ENCODE measurements at places on chromosomes 16 and 17.

DNA sequence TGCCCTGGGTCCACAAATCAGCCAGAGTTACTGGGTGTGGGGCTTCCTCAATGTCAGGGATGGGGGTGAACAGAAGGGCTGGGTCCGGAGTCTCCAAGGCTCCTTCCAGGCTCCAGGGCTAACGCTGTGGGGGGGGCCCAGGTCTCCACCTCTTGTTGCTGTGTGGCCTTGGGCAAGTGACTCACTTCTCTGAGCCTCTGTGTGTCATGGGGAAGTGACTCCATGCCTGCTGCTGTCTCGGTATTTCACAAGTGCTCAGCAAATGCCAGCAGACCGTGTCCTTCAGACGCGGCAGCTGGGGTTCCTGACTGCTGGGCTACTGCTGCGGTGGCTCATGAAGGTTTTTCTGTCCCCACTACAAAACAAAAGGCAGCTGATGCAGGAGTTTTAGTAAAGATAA, 26.6 kb downstream of the JPH3 start:
- DNase-seq, result no peak

DNA sequence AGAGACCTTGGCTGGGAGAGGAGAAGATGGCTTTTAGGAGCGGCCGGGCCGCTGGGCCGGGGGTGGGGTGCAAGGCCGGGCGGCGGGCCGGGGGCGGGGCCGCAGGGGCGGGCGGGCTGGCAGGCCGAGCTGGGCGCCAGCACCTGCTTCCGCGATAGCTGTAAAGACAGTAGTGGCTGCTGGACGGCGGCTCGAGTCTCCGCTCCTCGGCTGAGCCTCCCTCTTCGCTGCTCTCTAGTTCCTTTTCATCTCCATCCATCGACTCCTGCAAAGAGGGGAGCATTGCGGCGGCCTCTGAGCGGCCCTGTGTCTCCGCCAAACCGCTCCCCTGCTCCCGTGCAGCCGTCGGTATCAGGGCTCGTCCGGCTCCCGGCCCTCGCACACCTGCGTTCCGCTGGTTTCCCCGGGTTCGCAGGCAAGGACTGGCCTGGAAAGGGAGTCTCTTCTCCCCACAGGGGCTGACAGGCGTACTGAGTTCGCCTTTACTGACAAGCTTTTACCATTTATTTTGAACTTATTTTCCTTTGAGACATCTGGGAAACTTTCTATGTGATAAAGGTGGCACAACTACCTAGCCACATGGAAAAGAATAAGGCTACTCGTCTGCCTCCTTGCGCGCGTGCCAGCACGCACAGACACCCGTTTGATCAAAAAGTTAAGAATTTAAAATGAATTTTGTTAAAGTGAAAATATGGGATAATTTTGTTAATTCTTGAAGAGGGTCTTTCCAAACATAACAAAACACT, at the start of gene C17orf75:
C17orf75 (minus strand) TSS at position 317 of the 746 bp plus-strand sequence; CDS start at position 283, 34 bp downstream.
- DNase-seq, result peak; percentile 62

DNA sequence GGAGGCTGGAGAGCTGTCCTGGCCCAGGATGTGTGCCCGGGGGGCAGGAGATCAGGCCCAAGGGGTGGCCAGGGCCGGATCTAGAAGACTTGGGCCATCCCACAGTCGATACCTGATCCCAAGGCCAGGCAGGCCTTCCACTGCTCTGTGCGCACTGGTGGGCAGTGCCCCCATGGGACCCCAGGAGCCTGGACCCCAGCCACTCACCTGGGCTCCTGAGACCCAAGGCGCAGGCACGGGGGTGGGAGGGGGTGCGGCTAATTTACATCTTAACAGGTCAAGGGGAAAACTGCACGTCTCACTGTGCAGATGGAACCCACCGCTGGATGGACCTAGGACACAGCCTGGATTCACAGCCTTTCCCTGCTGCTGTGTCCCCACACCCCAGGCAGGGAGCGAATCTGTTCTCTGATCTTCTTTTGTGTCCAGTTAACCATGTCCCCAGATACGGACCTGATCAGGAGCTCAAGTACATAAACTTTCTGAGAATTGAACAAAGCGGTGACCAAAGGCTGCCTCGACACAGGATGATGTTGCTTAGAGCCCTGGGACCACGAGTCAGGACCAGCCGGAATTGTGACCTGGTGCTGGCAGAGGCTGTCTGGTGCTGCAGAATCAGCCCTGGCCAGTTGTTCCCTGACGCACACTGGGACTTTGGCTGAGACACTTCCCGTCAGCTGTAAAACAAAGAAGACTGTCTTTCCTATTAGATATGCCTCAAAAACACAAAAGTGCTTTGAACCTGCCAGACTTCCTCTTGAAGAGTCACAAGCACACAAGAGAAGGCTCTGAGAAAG, 60.6 kb downstream of the TNFRSF13B start:
- no peak for DNase-seq

DNA sequence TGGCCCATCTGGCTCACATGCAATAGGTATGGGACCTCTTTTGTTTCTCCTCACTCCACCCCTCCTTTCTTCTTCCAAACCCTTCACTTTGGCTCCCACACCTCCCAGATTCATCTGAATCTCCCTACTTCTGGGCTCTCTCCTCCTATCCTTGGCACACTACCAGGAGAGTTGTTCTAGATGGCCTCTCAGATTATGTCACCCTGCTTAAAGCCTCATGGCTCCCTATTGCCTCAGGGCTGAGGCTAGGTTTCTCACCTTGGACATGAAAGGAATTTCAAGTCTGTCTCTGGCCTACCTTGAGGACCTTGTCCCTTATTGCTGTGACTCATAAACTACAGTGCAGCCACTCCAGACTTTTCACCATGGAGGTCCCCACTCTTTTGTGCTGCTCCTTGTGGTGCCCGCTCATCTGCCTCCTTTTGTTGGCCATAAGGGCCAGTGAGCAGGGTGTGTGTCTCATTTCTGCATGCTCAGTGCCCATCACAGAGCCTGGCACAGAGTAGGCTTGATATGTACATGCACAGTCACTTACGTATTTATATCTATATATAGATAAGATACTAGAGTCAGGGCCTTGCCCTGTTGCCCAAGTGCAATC, 1.0 kb upstream of the MFAP4 start:
- DNase-seq, result no peak

DNA sequence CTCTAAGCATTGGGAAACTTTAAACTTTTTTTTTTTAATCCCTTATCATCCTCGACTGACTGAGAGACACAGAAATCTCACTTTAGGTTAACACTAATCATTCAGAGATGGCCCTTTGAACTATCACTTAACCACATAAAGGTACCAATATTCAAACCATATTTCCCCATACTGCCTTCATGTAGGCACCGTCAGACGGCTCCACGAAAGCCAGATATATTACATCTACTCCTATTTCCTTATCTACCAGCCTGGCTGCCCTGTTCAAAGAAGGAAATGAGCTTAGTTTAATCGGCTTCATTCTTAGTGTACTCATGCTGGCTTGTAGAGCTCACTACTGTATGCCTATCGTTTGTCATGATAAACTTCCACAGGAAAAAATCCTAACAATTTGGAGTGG, 270.9 kb downstream of the CEP112 start:
- no peak for DNase-seq

DNA sequence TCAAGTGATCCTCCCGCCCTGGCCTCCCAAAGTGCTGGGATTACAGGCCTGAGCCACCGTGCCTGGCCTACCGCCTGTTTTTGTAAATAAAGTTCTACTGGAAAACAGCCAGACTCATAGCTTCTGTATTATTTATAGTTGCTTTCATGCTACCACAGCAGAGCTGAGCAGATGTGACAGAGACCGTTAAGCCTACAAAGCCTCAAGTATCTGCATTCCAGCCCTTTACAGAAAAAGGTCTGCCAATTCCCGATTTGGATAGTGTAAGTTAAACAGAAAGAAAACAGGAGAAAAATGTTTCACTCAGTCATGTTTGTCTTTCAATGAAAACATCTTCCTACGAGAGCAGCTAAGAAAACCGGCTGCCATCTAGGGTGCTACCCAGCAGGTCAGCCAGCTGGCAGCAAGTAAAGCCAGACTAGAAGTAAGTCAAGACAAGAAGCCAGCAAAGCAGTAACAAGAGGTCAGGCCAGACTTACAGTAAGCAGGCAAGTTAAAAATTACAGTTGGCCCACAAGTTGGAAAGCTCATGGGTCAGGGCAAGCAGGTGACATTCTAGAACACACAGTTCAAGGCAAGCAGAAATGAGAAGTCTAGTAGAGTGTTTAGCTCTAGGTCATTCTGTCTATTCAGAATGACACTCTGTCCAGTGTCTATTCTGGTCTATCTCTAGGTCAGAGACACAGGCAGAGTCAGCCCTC, 17.7 kb downstream of the NCBP3 start:
- DNase-seq, result no peak

GRCh38 chr16:1818873-1819525, 7.6 kb downstream of the HAGH start:
- no peak for DNase-seq

DNA sequence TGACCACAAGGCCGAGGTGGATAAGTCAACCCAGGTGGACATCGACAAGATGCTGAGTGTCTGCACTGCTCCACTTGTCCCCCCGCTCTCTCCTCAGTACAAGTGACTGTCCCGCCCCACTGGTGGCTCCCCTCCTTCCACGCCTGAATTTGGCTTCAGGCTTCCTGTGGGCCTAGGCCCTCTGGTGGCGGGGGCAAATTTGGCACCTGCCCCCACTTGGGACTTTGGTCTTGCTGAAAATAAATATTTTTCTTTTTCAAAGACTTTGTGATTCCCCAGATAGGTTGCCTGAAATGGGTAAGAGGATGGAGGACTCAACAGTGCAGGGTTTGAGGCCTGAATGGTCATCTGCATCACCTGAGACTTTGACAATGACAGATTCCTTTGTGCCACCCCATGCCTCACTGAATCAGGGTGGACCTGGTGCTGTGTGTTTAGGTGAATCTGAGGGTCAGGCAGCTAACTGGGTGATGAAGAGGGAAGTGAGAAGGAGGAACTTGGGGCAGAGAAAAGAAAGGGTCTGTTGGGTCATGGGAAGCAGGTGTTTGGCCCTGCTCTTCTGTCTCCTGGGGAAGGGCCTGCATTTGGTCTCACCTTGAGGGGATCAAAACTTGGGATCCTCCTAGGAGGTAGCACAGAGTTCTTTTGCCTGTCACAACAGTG, 2.0 kb downstream of the C16orf86 start:
- no peak for DNase-seq

DNA sequence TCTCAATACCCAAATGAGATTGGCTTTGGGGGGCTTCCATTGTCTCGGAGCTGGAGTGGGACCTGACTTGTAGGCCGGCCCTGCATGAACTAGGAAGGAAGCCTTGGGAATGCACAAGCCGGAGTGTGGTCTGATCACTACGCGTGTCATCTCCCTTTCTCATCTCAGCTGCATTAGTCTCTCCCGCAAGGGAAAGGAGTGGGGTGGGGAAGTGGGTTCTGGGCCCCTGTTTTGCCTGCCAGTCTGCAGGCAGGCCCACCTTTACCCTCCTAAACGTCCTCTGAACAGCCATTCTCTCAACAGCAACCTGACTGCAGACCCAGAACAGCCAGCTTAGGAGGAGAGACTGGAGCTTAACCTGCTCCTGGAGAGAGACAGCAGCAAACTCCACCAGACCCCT, 11.4 kb upstream of the DNAI2 start:
- no peak for DNase-seq

- no peak for DNase-seq
Measured at GRCh38 chr17:5133311-5133710, 17.5 kb downstream of the USP6 start.

GRCh38 chr17:13409455-13409854, 192.3 kb downstream of the HS3ST3A1 start:
- DNase-seq, result no peak

- DNase-seq, result no peak
Measured at GRCh38 chr17:1398931-1399678, 917 bp downstream of the YWHAE start.

DNA sequence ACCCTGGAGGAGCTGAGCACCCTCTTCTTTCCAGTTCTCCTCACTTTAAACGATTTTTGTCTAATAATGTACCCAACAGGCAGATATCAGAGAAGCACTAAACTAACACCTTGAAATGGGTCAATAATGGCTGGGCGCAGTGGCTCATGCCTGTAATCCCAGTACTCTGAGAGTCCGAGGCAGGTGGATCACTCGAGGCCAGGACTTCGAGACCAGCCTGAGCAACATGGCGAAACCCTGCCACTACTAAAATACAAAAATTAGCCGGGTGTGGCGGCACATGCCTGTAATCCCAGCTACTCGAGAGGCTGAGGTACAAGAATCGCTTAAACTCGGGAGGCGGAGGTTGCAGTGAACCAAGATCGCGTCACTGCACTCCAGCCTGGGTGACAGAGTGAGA, 57.4 kb downstream of the ZFHX3 start:
- no peak for DNase-seq

DNA sequence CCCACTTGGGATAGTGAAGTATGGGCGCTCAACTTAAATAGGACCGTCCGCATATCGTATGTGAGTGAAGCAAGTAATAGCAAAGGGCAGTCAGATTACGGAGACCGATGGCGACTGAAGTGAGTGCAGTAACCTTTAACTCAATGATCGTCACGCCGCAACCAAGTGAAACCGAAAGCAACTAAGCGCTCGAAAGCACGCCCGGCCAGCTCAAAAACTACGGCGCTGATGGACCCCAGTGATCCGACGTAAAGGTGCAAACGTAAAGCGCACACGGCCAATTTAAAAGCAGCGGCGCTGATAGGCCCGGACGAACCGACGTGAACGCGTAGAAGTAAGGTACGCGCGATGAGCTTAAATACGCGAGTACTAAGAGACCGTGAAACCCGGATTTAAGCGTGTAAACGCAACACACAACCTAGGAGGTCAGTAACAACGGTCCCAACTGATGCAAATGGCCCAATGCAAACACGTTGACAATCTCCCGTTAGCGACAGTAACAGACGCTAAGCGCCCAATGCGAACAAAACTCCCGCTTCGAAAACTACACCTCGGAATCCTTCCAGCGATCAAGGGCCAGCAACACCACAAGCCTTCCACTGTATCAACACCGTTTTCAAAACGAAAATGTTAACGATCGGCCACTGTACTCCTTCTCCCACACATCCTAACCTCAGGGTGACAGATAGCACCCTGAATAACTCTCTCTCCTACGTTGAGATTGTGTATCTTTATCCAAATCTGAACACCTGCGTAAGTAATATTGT, 37.9 kb upstream of the ARL4D start:
- DNase-seq, result peak; percentile 76
